Osteoblast (primary cell): ENCODE measurements at places on chromosomes 13 and 19. TPM values are rescaled to one million over a fixed set of nuclear protein-coding genes. Genes with fewer than 3 reads are reported as not detected.

The APC2 gene
- total RNA-seq: 0.29 and 0.36 TPM in 2 replicates

The GAMT gene
- total RNA-seq: 25.0 and 29.2 TPM in 2 replicates

The NCAN gene
- total RNA-seq: under 0.01 TPM in 1 of 2 replicates, not detected in the other

The CGB2 gene
- total RNA-seq: not detected in 2 replicates

The CYP2F1 gene
- total RNA-seq: not detected in 2 replicates

The IZUMO1 gene
- total RNA-seq: not detected in 2 replicates

The GPR12 gene
- total RNA-seq: not detected in 2 replicates

The KCNRG gene
- 4.0 and 5.0 TPM in 2 replicates for total RNA-seq

The CLDN10 gene
- not detected in 2 replicates for total RNA-seq

The ZNF527 gene
- 5.4 and 7.4 TPM in 2 replicates for total RNA-seq

- no peak for DNase-seq
Observed at GRCh38 chr13:46332772-46333171, 54.3 kb downstream of the RUBCNL start.

DNA sequence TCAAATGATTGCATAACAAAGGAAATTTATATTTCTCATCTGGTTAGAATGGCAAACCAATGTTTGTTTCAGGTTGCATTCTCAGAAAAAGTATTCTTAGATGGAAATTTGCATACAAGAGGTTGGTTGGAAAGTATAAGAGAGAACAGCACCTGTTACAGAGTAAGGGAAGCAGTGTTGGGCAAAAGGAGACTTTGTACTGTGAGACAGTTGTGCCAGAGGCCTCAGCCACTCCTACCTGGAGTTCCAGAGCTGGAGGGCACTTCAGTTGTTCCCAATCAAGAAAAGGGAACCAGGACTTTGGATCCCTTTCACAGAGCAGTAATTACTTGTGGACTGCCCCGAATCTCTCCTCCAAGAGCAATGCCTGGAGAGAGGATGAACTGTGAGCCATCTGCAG lies 81.8 kb downstream of the SPRY2 start:
- DNase-seq: no peak

DNA sequence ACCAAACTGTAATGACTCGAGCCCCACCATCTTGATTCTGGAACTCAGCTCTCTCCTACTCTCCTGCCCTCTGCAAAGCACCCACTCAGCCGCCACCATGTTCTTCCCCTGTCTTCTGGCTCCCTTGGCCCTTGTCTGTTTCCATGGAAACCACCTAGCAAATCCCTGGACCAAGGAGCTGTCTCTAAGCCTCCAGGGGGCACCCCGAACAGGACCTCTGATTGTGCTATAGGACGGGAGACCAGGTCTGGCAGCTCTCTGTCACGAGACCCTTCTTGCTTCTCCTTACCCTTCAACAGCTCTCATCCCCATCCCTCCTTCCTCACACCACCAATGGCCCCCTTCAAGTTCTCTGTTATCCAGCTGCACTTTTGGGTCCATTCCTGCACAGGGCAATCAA lies 277.7 kb upstream of the ZNF507 start:
- no peak for DNase-seq

DNA sequence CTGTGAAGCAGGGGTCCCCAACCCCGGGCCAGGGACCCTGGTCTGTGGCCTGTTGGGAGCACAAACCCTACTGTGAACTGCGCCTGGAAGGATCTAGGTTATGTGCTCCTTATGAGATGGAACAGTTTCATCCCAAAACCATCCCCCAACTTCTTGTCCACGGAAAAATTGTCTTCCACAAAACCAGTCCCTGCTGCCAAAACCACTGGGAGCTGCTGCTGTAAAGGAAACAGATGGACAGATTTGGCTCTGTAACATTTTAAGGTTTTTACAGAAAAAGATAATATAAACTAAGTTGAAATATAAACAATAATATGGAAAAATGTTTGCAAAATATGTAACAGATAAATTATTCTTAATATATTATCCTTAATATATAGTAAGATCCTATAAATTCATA lies 73.7 kb downstream of the COG6 start:
- no peak for DNase-seq

- no peak for DNase-seq
Observed at GRCh38 chr13:75934889-75935288, 298.8 kb downstream of the LMO7 start.

DNA sequence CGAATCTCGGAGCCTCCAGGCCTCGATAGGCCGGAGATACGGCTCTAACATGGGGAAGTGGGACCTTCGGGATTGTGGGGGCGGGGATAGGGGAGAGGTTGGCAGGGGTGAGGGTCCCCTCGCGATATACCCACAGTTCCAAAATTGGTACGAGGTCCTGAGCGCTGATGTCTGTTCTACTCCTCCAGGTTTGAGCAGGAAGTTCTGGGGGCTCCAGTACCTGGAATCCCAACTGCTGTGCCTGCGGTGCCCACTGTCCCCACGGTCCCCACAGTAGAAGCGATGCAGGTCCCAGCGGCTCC lies 447 bp downstream of the RBM42 start:
- peak; percentile 68 for DNase-seq

- DNase-seq: no peak
Observed at GRCh38 chr13:96803456-96804100, 190.7 kb downstream of the OXGR1 start.

DNA sequence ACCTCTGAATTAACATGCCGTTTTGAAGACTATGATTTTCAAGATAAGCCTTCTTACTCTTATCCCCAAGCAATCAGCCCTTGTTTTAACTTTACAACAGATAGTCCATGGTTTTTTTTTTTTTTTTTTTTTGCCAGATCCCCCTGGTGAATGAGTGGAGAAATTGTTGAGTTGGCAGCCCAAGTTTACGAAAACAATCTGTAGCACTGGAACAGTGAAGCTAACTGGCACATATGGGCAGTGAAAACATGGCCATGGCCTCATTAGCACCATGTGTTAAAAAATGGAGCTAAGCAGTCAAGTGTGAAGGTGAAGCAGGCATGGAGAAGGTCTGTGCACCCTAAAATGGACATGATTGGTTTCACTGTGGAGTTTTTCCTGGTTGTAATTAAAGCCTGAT lies 812.1 kb upstream of the MIR17HG start:
- no peak for DNase-seq

DNA sequence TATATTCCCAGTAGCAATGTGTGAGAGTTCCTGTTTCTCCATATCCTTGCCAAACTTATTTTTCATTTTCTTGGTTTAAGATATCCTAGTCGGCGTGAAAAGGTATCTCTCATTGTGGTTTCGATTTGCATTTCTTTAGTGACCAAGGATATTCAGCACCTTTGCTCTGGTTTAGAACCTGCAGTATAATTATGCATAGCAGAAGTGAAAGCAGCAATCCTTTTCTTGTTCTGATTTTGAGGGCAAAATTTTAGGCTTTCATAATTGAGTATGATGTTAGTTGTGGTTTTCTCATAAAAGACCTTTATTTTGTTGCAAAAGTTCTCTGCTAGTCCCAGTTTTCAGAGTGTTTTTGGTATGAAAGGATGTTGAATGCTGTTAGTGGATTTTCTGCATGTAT lies 491.0 kb downstream of the FGF9 start:
- DNase-seq: no peak

DNA sequence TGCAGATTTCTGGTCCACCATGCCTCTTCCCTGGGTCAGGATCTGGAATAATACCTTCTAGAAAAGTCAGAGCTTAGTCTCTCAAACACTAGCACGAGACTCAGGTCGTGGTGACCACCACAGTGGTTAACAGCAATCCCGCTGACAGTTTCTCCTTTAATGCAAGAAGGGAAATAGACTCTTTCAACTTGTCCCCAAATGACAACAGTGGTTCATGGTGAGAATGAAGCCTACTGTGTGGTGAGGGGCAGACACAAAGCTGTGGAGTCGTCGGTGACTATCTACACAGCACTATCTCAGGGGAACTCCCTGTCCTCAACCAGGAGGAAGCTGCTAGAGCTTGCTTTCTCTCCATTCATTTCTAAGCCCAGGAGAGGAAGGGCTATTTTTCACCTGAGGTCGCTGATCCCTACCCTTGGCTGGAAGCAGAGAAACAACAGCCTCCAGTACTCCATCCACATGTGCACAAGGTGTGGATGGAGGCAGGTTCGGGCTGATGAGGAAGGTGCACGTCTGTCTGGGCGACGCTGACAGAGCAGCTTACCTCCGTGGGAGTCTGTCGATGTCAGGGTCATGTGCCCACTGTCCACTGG lies 72.4 kb downstream of the STK24 start:
- no peak for DNase-seq
